ENCODE measurements at places on chromosomes 12 and 14.

DNA sequence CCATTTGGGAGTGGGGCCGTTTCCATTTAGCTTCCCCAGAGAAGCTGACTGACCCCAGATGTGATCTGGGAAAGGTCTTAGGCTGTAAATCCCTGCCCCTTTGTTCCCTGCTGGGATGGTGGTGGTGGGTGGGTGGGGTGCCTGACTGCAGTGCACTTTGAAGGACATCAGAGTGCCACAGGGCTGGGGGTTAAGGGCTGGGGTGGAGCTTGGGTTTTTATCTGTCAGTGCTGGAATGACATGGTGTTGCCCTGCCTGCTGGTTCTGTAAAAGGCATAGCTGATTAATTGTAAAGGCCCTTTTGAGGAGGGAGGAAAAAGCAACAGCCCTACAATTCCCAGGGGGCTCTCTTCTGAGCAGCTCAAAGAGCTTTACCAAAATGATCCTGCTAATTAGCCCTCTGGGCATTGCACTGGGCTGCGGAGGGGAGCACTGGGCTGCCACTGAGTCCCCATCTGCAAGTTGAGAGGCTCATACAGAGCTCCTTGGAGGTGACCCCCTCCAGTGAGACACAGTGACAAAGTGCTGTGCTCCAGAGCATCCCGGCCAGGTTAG lies 21.1 kb downstream of the PLEKHG3 start:
- DNase-seq = no peak

GRCh38 chr12:9169979-9170634 lies 38.1 kb downstream of the PZP start:
- no peak for DNase-seq

GRCh38 chr12:58291106-58291505 lies 349.7 kb downstream of the ATP23 start:
- no peak for DNase-seq

DNA sequence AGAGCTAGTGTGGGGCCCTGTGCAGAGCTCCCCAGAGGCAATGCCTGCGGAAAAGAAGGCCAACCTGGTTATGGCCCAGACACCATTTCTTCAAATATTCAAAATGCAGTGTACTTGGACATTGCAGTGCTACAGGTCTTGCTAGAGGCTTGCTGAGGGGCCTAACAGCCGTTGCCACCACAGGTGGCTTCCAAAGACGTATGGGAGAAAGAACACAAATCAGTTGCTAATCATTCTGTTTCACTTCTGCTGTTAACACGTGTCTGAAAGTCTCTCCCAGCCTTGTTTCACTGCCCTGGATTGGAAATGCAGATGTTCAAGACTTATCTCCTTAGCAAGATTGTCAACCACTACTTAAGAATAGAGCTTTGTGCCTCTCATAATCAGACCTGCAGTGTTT lies 925.9 kb downstream of the GALC start:
- DNase-seq = no peak

GRCh38 chr12:12107678-12108077 lies 36.9 kb downstream of the BCL2L14 start:
- no peak for DNase-seq

DNA sequence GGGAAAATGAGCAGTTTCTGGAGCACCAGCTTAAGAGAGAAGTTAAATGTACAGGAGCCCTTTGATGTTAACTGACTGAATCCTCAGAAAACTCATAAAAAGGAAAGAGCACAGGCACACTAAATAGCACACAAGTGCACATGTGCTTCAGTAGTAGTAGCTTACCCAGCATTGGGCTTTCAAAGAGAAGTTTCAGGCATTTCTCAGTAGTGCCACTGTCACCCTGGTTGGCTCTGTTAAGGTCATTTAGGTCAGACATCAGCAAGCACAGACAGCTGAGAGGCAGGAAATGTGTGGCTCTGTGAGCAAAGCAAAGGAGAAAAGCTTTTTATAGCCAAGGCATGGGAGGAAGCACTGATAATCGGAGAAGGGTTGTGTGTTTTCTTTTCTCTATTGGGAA lies 96.3 kb upstream of the HIF1A start:
- no peak for DNase-seq

DNA sequence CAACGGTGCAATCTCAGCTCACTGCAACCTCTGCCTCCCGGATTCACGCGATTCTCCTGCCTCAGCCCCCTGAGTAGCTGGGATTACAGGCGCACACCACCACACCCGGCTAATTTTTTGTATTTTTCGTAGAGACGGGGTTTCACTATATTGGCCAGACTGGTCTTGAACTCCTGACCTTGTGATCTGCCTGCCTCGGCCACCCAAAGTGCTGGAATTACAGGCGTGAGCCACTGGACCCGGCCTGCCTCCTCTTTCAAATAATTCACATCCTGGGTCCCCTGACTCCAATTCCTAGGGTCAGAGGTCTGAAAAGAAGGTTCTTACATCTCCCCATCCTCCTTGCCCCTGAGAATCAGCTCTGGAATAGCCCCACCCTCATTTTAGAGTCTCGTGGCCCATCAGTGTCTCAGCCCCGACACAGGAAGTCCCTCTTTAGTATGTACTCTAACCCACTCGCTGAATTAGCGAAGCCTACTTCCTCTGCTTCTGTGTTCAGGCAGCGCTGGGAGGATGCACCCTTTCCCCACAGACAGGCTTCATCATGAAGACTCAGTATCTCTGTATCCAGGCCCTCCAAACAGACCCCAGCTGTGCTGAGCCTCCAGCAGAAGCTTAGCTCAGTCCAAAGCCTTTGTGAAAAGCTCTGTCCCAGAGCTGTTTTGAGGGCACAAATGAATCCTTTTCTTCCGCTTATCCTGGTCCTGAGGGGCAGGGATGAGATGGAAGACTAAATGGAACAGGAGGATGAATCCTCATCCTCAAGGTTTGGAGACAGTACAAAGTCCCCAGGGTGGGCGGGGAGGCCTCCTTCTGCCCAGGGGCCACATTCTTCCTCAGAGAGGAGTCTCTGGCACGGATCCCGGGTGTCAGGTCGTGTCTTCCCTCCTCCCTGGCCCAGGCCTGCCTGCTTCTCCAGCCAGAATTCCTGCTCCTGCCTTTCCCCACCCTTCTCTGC lies 3.5 kb downstream of the LPAR5 start:
- peak; percentile 61 for DNase-seq
